NT2/D1 (cell line): ENCODE measurements at places on chromosomes 3 and 15.

- DNase-seq: no peak
Measured at GRCh38 chr3:127915115-127915936, at the start of gene KBTBD12. Gene KBTBD12, plus strand, starts transcription at chr3:127915232. Its CDS starts 7,830 bp downstream, at chr3:127923062.

DNA sequence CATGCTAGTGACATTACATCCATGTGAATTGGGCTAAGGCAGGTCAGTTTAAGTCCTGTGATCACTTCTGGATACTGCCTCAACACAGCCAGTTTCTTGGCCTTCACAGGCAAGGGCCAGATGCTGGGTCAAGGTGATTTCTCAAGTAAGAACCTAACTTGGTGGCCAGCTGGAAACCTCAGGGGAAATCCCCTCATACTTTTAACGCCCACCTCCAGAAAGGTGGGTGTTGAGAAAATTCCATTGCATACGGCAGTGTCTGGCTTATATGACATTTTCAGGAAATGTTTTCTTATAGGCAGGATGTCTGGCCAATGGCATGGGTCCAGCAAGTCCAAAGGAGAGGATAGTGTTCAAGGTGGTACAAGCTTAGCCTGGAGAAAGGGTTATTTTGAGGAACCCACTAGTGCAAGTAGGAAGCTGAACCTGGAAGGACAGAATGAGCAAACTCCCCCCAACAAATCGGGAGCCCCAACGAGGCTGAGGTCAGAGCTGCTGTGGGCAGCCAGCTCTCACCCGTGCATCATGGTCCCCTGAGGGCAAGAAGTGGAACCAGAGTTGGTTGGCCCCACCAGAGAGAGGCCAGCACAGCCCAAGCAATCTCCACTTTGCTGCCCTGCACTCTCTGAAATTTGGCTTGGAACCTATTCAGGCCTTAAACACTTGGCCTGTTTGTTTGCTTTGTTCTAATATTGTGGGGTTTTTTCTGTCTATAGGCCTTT is 135.4 kb downstream of the PDE8A start:
- no peak for DNase-seq

DNA sequence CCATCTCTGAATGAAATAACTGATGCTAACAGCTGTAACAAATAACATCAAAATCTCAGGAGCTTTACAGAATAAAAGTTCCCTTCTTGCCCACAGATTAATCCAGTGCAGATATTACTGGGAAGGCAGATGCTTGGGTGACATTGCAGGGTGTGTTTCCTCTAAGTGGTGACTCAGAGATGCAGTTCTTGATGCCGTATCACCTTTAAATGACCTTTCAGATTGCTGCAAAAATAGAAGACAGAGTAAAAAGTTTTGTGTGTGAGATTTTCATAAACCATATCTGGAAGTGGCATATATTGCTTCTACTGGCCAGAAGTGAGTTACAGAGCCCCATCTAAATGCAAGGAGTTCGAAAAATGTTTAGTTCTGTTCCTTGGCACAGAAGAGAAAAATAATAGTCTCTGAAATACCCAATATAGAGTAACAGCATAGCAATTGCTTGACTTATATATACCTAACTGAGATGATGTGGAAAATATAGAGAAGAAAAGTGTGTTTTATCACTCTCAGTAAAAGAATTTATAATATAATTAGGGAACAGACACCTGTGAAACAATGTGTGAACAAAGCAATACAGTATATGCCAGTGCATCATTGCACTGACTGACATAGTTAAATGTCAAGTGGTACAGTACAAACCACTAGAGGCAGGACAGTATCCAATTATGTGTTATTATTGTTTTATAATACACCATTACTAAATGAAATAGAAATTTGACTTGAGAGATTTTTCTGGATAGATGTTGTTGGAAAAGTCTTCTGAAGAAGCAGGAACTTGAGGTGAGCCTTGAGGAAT is 430.7 kb upstream of the CBLB start:
- no peak for DNase-seq

- DNase-seq: no peak
Measured at GRCh38 chr3:185595526-185595925, 9.4 kb downstream of the SENP2 start.

GRCh38 chr15:39944726-39945125 is 10.8 kb downstream of the EIF2AK4 start:
- no peak for DNase-seq

DNA sequence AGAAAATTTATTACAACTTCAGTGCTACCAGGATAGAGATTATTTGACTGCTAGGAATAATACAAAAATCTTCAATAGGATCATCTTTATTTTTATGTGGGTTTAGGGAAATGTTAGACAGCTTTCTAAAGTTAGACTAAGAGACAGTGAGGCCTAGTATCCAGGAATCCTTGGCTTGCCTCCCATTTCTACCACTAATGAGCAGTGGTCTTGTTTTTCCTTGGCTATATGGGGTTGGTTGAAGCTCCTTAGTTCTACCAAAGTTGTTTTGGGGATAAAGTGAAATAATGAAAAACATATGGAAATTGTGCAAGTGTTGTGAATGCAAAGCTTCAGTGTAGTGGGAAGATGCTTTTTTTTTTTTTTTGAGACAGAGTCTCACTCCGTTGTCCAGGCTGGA is 16.8 kb downstream of the AP4E1 start:
- no peak for DNase-seq

- no peak for DNase-seq
Measured at GRCh38 chr3:182027366-182027765, 315.6 kb downstream of the SOX2 start.

- DNase-seq: no peak
Measured at GRCh38 chr3:104291437-104291851, 1075.3 kb upstream of the ALCAM start.

DNA sequence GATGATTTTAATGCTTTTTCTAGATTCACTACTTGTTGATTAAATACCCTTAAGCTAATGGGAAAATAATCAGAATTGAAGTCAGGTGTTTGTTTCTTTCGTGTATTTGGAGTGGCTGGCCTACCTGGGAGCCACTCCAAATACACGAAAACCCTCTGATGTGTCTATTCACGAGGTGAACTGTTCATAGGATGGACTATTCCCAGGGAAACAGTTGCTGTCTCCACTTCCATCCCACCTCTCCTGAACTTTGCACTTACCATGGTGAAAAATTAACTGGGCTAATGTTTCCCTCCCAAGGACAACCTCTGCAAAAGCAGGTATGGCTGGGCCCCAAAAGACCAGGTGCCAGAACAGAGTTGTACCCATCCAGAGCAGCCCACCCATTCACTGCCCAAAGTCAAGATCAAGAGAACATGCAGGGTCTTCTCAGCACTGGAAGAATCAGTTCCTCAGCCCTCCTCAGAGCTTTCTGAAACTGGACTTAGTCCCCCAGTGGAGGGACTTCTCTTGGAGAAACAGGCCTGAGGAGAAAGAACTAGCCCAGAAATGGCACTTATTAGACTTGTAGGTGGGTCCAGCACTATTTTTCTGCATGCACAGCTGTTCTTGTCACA is 2.9 kb upstream of the SMAD3 start:
- no peak for DNase-seq

- no peak for DNase-seq
Measured at GRCh38 chr3:129428007-129428375, 445 bp downstream of the EFCAB12 start.

DNA sequence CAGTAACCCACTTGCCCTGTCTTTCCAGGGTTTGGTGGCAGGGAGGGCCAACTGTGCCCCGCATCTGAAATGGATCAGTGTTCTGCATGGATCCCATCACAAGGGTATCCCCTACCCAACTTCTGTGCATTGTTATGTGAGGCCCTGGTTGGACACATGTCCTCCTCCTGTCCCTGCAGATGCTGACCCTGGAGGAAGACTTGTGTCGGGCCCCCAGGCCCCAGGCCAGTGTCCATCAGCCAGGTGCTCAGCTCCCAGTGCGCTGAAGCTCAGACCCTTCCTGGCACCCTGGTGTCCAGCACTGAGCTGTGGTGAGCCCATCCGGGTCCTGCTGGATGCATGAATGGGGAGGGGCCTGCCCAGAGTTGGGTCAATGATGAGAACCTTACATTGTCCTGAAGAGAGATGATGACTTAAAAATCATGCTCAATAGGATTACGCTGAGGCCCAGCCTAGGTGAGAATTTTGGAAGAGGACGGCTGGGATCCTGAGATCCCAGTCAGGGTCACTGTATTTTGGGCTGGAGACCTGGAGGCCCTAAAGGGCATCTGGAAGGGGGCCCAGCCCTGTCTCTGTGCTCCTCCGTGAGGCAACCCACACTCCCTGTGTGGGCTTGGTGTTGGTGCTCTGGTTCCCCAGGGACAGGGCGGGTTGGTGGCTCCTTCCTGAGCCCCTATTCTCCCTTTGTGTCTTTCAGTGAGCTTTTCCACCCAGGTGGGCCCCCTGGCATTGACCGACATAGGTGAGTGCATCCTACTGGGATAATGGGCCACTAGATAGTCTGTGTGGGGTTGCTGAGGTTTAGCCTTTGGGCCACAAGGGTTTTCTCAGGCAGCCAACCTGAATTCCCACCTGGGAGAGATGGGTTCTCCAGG is 199.1 kb downstream of the UBE3A start:
- DNase-seq: no peak

DNA sequence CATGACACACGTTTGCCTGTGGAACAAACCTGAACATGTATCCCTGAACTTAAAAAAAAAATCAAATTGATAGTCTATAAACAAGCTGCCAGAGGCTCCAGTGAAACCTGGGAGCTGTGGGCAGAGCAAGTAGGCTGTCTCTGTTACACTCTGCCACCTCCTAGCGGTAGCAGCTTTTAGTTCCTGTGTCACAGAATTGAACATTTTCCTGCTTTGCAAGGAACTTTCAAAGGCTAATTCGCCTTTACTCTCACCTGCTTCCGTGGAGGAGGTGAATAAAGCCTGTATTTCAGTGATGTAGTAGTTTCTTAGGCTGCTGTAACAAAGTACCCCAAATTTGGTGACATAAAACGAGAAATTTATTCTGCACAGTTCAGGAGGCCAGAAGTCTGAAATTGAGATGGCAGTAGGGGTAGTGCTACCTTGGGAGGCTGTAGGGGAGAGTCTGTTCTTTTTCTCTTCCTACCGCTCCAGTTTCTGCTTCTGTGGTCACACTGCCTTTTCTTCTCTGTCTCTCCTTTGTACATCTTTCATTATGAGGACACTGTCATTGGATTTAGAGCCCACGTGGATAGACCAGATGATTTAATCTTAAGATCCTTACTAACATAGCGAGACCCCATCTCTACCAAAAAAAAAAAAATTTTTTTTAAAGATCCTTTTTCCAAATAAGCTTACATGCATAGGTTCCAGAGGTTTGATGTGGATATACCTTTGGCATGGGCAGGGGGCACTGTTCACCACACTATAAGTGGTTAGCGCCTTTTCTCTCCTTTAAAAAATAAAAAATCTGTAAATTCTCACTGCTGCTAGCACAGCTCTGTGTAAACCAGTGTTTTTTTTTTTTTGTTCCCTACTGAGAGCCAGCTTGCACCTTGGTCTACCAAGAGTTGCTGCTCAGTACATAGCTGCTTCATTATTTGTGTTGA is 25.3 kb downstream of the FBXO22 start:
- peak; percentile 36 for DNase-seq

DNA sequence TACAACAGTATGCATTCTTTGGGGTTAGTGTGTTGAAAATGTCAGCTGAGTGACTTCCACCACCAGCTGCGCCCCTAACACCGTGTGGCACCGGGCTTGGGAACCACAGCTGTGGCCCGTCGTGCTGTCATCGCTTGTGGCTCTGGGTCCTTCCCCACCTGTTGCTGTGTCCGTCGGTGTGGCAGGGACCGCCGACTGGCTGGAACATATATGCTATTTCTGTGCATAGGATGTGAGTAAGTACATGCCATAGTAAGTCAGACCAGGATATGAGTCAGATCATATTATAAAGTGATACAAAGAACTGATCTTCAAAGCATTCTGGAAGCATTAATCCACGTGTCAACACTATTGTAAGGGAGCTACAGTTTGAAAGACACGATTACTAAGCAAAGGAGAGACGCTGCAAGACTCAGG is 31.9 kb downstream of the EHD4 start:
- no peak for DNase-seq

DNA sequence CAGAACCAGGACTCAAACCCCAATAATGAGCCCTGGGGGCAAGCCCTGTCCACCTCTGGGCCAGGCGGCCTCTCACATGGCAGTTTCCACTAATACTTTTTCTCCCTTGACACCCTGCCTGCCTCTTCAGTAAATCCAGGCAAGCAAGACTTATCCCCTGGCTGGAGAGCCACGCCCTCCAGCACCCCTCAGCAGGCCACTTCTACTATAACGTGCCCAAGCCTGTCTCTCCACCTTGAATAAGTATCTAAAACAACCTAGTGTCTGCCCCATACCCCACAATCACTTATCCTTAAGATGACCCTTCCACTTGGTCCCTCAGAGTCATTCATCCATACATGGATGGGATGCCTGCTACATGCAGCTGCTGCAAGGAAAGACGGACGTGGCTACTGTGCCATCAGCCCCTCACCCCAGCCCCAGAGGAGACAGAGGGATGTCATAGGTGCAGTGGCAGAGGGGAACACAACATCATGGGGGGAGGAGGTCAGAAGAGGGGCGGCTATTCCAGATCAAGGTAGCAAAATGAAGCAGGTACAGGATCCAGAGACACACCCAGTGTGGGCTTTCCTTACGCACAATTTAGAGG is 63.4 kb downstream of the LRIG1 start:
- no peak for DNase-seq

DNA sequence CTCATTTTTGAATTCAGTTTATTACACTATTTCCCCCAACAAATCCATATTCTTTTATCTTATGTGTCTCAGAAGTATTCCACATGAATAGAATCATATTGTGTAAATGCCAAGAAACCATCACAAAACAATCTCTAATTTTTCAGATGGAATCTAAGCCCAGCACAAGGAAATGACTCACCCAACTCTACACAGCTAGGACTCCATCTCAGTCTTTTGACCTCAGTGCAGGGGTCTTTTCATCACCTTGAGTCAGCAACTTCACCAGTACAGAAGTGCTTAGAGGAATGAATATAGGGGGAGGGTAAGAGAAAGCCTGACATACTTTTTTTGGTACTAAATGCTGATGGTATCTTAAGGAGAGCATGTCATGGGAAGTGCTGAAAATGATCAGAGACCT is 169.3 kb upstream of the LRRN1 start:
- DNase-seq: no peak

DNA sequence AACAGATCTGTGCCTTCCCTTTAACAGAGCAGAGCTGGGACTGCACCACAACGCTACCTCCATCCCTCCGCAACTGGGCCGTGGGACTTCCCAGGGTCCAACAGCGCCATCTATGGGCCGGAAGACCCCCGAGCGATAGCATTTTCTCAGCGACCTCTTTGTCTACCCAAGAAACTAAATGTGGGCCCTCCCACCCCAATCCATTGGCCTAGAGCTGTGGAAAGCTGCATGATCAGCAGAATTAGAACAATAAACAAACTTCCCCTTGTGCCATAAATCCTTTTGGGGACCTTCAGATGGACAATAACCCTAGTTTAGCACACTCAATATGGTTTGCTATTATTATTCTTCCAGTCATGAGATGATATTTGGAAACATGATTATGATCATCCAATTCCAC is 74.8 kb upstream of the NTRK3 start:
- peak; percentile 88 for DNase-seq

GRCh38 chr3:28053759-28054158 is 187.7 kb upstream of the CMC1 start:
- no peak for DNase-seq

- DNase-seq: no peak
Measured at GRCh38 chr3:8371085-8371551, 130.5 kb upstream of the LMCD1 start.

- no peak for DNase-seq
Measured at GRCh38 chr3:100402256-100402655, 917 bp downstream of the LNP1 start.

- no peak for DNase-seq
Measured at GRCh38 chr3:73228437-73228836, 167.0 kb downstream of the EBLN2 start.
